ENCODE measurements at places on chromosomes 5 and 9.

GRCh38 chr5:163478126-163478981, 17.9 kb downstream of the HMMR start:
- no peak for DNase-seq

DNA sequence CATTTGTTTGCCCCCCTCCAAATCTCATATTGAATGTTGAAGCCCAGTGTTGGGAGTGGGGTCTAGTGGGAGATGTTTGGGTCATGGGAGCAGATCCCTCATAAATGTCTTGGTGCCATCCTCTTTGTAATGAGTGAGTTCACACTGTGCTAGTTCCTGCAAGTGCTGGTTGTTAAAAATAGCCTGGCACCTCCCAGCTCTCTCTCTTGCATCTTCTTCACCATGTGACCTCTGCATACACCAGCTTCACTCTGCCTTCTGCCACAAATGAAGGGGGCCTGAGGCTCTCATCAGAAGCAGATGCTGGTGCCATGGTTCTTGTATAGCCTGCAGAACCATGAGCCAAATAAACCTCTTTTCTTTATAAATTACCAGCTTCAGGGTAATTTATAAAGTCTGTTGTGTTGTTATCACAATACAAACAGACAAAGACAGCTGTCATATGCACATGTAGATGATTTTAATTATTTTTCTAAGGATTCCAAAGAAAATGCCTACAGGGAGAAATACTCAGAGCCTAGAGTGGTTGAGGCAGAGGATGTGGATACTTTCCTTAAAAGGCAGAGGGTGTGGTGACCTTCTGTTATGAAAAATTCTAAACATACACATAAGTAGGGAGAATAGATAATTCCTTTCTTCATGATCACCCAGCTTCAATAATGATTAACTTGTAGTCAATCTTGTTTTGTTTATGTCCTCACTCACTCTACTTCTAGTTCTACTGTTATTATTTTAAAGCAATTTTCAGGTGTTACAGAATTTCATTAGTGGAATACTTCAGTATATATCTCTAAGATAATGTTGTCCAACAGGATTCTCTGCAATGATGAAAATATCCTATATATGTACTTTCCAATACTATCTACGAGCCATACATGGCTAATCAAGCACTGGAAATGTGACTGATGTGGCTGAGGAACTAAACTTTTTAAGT, 75.1 kb upstream of the RANBP6 start:
- DNase-seq: no peak

DNA sequence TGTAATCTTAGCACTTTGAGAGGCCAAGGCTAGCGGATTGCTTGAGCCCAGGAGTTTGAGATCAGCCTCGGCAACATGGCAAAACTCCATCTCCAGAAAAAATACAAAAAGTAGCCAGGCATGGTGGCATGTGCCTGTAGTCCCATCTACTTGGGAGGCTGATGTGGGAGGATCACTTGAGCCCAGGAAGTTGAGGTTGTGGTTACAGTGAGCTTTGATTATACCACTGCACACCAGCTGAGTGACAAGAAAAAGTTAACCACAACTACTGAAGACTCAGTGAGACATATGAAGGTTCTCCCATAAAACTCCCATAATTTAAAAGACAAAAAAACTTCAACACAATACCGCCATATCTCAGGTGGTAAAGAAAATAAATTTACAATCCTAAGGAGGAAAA, 98.0 kb downstream of the NR6A1 start:
- DNase-seq: no peak

DNA sequence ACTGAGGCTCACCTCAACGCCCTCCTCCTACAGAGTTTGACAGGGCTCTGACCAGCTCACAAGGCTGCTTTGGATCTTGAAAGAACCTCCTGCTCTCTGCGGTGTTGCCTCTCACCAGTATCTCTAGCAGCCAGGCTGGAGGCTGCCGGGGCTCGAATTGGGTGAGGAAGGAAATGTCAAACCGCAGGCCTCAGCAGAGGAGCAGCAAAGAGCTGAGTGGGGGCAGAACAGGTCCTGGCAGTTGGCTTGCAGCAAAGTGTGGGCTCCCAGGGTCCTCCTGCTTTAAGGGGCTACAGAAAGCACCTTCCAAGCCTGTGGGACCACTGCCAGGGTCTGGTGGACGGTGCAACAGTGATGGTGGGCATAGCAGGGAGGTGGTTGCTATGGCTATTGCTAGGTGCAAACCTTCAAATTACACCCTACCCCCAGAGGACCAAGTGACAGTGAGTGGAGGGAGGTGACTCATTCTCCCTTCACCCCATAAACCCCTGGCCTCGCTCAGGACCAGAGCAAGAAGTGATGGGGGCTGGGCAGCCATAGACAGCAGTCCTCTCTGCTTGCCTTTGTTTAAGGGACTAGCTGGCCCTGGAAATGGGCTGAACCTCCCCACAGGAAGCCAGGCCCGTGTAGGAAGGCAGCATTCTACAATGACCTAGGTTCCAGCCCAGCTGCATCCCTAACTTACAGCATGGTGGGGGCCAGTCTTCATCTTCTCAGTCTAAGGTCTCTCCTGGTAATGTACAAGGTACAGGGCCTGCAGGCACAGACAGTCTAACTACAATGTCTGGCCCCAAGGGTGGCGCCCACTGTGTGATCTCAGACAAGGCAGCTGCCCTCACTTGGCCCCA, 18.7 kb downstream of the LCP2 start:
- peak; percentile 88 for DNase-seq

DNA sequence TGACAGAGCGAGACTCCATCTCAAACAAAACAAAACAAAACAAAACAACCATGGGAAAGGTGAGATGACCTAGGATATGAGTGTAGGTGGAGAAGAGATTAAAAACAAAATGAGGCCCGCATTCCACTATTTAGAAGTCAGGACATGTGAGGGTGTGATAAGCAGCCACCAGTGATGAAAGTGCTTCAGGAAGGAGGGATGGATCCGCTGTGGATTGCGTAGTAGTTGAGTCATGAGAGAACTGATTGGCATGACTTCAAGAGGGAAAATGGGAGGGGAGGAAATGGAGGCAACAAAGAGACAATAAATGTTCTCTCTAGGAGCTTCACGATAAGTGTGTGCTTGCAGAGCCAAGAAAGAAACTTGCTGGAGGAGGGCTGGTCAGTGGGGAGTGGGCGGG, 367.6 kb downstream of the ARL15 start:
- no peak for DNase-seq

DNA sequence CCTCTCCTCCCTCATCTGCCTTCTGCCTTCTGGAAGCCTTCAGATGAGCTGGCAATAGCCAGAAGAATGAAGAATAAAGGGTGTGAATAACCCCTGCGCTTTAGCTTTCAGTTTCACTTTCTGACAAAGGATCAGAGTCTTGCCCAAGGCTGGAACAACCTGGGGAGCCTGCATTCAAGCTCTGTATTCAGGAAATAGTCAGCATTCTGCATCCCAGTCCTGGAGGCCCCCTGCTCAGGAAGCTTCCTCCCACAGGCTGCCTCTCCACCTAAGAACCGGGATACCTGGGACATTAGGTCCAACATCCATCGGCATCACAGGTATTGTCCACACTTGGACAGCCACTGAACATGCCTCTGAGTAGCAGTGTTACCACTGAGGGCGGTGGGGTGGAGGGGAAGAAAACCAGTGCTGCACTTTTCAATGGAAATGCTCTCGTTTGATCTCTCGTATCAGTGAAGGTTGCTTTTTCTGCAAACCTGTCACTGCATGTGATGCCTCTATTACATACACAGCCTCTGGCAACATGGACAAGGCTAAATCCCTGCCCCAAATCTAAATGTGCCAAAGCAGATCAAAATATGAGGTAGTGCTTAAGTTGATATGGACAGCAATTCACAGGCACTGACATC, 39.8 kb upstream of the ACO1 start:
- no peak for DNase-seq

GRCh38 chr5:3276896-3277295, 318.7 kb upstream of the IRX1 start:
- DNase-seq: no peak

GRCh38 chr9:19049917-19050636, 850 bp downstream of the RRAGA start:
- no peak for DNase-seq
